ENCODE measurements at places on chromosomes 5 and 9.

- no peak for DNase-seq
Measured at GRCh38 chr9:136437839-136438547, 1.7 kb downstream of the INPP5E start.

DNA sequence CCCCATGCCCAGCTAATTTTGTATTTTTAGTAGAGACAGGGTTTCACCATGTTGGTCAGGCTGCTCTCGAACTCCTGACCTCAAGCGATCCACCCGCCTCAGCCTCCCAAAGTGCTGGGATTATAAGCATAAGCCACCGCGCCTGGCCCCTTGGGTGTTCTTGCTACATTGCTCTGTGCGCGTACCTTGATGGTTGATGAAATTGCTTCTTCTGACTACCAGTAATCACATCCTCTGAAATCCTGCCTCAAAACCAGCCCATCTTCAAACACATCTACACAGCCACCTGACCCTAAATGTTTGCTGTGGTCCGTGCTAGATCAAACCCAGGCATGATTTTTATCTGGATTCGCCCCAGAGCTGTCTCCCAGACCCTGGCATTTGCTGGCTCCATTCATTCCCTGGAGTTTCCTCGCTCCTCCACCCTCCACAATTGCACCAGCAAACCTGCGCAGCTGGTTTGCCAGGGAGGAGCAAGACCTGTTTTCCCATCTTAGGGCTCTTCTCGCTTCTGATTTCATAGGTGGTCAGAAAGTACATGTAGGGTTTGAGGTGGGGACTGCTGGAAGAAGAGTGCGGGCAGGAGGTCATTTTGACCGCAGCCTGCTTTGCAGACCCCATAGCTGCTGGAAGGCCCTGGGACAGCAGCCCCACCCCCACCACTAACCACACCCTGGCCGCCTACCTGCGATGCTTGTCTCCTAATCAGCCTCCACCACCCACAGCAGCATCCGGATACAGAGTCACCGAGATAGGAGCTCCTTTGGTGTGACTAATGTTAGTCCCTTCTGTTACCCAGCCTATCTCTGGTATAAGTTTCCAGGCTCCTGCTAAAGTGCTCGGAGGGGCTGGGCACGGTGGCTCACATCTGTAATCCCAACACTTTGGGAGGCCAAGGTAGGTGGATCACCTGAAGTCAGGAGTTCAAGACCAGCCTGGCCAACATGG lies 22.7 kb downstream of the SWI5 start:
- no peak for DNase-seq

- no peak for DNase-seq
Measured at GRCh38 chr5:156475182-156476157, 148.5 kb downstream of the SGCD start.

GRCh38 chr9:98536542-98537173 lies 172.1 kb downstream of the GABBR2 start:
- DNase-seq = no peak

DNA sequence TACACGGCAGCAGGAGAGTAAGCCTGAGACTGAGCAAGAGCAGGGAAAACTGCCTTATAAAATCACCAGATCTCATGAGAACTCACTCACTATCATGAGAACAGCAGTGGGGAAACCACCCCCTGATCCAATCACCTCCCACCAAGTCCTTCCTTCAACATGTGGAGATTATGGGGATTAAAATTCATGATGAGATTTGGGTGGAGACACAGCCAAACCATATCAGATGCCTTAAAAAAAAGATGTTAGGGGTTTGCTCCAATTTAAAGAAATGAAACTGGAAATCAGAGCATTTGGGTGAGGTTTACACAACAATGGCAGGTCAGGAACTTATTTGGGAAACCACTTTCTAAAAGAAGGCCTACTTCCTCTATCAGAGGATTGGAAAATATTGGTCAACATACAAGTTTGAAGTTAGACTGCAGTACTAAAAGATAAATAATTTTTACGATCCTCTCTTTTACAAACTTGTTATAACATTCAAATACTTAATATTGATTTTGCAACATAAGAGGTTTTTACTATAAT lies 105.1 kb downstream of the FBN2 start:
- DNase-seq = no peak

DNA sequence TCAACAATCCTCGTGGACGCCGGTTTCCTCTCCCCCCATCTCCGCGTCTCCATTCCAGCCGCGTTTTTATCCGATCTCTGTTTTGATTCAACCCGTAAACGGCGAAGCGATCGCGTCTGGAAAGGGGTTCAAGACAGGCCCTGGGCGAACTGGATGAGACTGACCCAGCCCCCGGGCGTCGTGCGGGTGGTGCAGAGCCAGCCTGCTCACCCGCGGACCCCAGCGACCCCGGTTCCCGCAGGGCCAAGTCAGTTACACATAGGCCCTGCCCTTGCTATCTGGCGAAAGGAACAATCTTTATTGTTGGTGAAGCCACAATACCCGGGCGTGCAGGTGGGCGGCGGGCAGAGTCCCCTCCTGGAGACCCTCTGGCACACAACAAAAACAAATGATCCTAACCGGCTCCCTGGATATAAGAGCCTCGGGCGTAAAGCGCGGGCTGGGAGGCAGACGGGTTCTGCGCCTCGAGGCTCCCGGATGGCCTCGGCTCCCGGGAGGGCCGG lies 1.8 kb downstream of the TLX3 start:
- no peak for DNase-seq

DNA sequence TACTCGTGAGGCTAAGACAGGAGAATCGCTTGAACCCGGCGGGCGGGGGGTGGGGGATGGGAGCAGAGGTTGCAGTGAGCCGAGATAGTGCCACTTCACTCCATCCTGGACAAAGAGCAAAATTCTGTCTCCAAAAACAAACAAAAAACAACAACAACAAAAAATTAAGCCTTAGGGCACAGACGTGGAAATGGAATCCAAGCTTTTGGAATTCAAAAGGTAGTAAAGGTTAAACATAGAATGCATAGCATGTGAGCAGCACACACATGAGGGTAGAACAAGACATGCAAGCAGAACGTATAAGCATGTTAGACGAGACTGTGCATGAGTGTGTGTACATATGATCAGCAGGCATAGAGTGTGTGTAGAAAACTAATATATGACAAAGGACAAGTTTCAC lies 68.0 kb downstream of the PTBP3 start:
- DNase-seq = no peak

DNA sequence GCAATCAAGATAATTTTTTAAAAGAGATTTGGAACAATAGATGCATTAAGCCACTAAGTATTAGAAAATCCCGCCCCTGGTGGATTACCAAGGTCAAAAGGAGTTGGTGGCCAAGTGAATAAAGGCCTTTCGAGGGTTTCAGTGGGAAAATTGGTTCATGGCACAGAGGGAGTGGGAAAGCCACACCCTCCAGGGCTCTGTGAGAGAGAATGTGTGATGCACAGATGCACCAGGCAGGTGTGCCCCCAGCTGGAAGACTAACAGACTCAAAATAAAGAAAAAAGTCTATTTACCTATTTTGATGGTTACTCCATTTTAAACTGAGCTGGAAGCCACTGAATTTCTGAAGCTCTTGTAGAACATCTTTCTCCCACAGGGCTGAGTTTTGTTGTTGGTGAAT lies 278.0 kb downstream of the DRD1 start:
- no peak for DNase-seq

DNA sequence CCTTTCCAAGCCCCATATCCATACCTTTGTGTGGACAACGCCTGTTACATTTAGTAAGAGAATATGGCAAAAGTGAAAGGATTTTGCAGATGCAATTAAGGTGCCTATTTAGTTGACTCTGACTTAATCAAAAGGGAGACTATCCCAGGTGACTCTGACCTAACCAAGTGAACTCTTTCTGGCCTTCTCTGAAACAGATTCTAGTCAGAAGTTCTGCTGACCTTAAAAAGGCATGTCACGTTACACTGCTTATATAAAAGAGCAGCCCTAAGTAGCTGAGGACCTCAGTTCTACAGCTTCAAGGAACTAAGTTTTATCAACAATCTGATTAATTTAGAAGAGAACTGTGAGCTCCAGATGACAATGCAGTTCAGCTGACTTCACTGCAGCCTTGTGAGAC lies 5.7 kb upstream of the TICAM2 start:
- DNase-seq = no peak

GRCh38 chr9:17166346-17166745 lies 31.5 kb downstream of the CNTLN start:
- DNase-seq = no peak

- no peak for DNase-seq
Measured at GRCh38 chr5:73673161-73673591, 47.2 kb downstream of the ARHGEF28 start.

DNA sequence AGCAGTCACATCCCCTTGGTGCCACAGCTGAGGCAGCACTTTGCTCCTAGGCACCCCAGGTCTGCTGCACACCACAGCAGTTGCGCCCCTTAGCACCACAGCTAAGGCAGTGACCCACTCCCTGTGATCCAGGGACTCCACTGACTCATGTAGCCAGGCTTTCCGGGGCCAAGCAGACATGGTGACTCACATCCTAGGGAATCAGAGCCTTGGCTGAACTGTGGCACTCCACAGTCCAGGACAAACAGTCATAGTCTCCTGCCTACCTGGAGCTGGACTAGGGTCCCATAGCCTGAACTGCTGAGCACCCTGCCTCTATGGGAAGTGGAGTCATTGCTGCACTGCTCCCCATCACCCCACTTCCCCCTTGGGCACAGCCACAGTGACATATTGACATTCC lies 338.7 kb downstream of the NPR3 start:
- DNase-seq = no peak

GRCh38 chr9:116580853-116581252 lies 106.3 kb upstream of the TRIM32 start:
- no peak for DNase-seq

DNA sequence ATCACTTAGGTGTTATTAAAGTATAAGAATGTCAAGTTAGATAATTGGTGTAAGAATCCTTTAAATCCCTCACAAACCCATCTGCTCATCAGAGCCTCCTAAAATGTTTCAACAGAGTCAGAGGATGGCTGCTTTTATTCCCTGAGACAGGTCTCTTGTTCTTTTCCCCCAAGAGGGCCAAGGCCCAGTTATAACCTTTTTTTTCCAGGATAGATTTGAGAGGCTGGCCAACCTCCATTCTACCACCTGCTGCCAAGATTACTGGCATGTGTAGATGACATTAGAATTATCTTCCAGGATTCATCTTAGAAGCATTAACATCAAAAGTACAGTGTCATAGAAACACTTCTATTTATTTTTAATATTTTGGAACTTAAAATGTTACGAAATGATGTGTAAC lies 305.1 kb downstream of the TRPM3 start:
- no peak for DNase-seq

DNA sequence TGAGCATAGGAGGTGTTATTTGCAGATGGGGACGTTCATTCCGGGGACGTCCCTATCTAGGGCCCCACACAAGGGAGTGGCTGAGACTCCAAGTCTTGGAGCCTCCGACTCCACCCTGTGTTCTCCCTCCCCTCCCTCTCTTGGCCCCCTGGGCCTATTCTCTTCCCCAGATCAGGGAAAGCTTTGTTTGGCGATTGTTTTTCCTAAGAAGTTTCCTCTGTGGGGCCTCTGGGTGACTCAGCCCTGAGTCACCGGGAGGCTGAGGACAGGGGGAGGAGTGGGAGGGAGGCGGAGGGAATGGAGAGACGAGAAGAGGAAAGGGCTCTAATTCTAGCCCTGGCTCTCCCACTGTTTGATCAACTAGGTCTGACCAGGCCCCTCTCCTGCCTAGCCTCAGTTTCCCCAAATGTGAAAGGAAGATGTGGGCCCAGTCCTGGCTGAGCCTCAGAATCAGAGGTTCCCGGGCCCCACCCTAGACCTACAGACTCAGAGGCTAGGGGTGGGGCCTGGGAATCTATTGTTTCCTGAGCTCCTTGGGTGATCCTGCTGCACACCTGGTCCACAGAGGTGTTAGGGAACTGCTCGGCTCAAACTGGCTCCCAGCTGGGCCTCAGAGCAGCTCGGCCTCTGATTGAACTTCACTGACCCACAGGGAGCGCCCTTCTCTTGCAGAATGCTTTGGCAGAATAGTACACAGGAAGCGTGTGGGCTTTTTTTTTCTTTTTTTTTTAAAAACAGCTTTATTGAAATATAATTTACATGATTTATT lies 19.2 kb downstream of the GSN start:
- no peak for DNase-seq

GRCh38 chr9:124758061-124758460 lies 13.1 kb downstream of the NR6A1 start:
- DNase-seq = no peak

- DNase-seq = no peak
Measured at GRCh38 chr9:686321-686813, 155.1 kb upstream of the DMRT1 start.

GRCh38 chr5:179759581-179760551 lies 27.2 kb downstream of the MAML1 start:
- no peak for DNase-seq

GRCh38 chr9:134299883-134300282 lies 26.4 kb upstream of the RXRA start:
- no peak for DNase-seq

GRCh38 chr9:93369686-93370085 lies 81.8 kb upstream of the FAM120A start:
- no peak for DNase-seq

DNA sequence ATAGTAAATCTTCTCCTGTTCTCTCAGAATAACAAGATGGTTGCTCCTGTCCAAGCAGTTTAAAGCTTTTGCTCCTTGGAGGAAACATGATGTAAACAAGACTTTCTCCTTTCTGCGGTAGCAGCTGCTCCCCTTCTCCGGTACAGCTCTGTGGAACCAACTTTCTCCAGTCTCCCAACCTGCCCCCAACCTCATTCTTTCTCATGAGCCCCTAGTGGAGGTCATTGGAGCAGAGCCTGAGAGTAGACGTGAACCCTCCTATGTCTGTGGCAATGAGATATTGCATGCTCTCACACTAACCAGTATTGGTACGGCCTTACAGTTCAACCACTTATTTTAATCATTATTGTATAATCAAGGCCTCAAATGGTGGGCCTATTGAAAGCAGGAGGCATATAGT lies 483.8 kb upstream of the CDH10 start:
- no peak for DNase-seq

DNA sequence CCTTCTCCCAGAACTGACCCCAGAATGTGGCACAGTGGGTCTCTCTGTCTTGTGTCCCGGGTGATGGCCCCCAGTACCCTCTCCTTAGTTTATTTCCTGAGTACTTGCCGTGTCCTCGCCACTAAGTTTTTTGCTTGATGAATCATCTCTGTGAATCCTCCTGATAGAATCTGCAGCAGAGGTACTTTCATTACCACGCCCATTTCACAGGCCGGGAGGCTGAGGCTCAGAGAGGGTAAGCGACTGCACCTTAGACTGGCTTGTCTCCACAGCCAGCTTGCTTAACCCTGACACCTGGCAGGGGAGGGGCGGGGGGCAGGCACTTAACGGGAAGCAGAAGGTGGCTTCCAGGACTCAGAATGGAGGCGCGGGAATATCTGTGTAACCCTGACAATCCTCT lies 7.9 kb upstream of the IER5L start:
- no peak for DNase-seq

- DNase-seq = no peak
Measured at GRCh38 chr5:5688194-5688924, 265.9 kb downstream of the ICE1 start.

All from stimulated activated CD8-positive, alpha-beta memory T cell treated with anti-CD3 and anti-CD28 coated beads, Interleukin-7, amount 100 ng/mL, for 48 hours (primary cell).